ENCODE measurements at places on chromosomes 3 and 15.

- peak; percentile 40 for DNase-seq
Measured at GRCh38 chr15:67741308-67741707, 84.0 kb upstream of the SKOR1 start.

DNA sequence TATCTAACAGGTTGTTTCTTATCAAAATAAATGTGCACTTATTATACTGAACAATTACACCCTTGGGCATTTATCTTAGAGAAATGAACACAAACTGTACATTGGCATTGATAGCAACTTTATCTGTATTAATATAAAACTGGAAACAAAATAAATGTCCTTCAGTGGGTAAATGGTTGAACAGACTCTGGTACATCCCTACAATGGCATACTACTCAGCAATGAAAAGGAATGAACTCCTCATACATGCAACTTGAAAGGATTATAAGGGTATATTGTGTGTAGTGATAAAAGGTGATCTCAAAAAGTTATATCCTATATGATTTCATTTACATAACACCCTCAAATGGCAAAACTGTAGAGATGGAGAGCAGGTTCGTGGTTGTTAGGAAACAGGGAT is 23.7 kb upstream of the DLG1 start:
- no peak for DNase-seq

GRCh38 chr15:64111679-64112050 is 15.9 kb downstream of the SNX1 start:
- no peak for DNase-seq

- DNase-seq: no peak
Measured at GRCh38 chr3:189779166-189779565, 148.0 kb downstream of the TP63 start.

- peak; percentile 35 for DNase-seq
Measured at GRCh38 chr15:28942046-28942445, 56.3 kb downstream of the APBA2 start.

DNA sequence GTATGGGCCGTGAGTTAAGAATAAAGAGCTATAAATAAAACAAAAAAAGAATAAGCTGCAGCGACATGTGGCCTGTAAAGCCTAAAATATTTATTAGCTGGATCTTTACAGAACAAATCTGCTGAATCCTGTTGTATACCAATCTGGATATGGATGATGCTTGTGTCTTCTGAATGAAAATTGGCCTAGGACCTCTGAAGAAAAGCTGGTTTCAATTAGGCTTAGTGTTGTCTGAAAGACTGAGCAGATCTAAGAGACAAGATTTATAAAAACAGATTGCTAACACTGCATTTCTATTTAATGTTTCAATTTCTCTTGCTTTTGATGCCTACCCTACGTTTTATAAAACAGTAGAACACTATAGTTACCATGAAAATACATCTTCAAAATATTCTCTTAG is 57.9 kb downstream of the ST3GAL6 start:
- no peak for DNase-seq

- DNase-seq: no peak
Measured at GRCh38 chr3:15903759-15904720, 106.3 kb upstream of the ANKRD28 start.

DNA sequence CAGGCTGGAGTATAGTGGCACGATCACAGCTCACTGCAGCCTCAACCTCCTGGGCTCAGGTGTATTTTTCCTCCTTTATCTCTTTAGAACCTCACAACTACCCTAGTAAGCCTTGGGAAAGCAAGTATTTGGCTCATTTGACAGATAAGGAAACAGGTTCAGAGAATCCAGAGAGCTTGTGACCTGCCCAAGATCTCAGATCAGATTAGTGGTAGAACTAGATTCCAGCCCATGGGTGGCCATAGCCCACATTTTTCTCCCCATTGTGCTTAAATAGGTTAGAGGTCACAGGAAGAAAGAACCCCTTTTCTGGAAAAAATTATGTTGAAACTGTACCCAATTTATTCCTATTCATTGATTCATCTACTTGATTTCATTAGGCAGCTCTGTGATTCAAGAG is 64.3 kb downstream of the TSC22D2 start:
- DNase-seq: no peak

GRCh38 chr15:87032295-87032694 is 952.6 kb downstream of the AGBL1 start:
- DNase-seq: no peak

DNA sequence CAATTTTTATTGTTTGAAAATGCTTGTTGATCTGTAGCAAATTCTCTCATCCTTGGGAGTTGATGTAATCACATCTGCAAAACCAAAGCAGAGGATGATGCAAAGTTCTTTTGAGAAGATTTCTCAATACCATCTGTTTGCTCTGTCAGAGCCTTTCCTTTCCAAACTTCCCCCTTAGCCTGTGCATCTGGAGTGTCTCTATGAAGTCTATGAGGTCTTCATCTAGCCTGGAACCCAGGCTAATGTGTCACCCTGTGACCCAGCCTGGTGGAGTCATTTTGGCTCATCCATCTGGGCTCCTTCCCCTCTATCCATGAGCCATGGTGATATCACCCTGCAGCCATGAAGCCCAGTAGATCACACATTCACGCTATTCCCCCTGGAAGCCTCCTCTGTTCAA is 123.2 kb upstream of the SLC7A14 start:
- no peak for DNase-seq

- no peak for DNase-seq
Measured at GRCh38 chr3:174862101-174862500, 3.0 kb downstream of the NAALADL2 start.

DNA sequence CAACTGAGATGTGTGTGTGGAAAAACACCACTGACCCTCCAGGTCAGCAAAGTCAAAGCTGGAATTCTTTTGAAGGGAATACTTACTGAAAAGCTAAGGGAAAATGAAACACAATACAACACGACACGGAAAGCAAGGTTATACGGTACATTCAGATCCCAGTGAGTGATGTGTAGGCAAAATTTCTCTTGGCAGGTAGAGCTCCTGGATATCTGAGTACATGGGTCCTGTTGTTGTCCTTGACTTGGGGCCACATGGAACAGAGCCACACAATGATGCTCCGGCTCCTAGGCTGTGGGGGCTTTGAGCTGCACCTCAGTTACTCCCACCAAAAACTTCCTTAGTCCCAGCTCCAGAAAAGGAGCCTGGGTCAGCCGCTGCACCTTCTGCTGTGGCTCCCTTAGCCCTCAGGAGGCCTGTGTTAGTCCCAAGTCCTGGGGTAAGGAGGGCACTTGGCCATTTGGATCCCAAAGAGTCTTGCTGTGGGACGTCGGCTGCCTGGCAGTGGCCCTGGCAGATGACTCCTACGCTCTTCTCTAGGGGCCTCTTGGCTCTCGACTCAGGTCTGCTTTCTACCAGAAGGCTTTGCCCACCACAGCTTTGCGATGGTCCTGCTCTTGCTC is 95.6 kb downstream of the ADCY5 start:
- DNase-seq: no peak
